ENCODE measurements at places on chromosomes 7 and 10.

GRCh38 chr7:3197567-3198213 lies 103.4 kb upstream of the SDK1 start:
- no peak for DNase-seq

DNA sequence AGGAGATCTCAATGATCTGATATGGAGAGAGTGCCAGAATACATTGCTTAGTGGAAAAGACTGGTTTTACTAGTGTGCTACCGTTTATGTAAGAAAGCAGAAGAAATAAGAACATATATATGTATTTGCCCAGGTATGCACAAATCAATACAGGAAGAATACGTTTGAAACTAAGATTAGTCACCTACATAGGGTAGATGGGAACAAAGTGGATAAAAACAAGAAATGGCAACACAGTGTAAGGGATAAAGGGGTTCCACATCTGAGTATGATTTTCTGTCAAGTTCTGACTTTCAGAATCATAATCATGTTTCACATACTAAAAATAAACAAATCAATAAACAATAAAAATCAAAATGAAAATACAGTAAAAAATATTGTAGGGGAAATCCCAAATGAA lies 148.6 kb upstream of the NAMPT start:
- no peak for DNase-seq

GRCh38 chr7:100477871-100478267 lies 1.1 kb downstream of the TSC22D4 start:
- no peak for DNase-seq

- no peak for DNase-seq
Observed at GRCh38 chr7:77627309-77627676, 69.0 kb upstream of the RSBN1L start.

DNA sequence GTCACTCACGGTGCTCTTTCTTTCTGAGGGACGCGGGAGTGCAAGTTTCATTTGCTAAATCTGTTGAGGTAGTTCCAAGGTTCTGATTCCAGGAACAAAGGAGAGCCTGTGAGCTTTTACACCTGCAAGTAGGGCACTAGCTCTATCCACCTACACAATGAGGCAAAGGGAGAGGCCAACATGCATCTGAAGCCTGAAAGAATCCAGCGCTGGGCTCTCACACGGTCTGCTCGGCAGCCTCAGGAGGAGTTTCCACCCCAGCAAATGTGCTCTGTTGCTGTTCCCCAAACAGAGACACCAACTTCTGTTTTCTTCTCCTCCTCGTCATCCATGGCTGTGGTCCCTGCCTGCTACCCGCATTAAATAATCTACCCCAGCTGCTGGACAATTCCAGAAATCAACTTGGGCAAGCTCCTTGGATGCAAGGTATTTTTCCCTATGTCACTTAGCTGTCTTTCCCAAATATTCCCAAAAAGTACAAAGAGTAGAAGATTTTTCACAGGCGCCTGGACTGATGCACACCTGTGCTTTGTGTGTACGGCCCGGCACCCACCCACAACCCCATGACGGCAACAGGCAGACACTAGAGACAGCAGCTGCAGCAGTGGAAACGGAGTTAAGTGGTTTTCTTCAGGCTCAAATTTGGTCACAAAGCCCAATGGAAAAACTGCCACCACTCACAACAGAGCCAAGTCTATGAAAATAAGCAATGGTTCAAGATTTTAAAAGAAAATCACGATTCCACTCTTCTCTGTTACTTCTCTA lies 176.8 kb downstream of the ZMYND11 start:
- DNase-seq, result no peak

- DNase-seq, result no peak
Observed at GRCh38 chr7:94738071-94738470, 82.1 kb upstream of the SGCE start.

- no peak for DNase-seq
Observed at GRCh38 chr10:126124668-126125349, 228.4 kb downstream of the FANK1 start.

DNA sequence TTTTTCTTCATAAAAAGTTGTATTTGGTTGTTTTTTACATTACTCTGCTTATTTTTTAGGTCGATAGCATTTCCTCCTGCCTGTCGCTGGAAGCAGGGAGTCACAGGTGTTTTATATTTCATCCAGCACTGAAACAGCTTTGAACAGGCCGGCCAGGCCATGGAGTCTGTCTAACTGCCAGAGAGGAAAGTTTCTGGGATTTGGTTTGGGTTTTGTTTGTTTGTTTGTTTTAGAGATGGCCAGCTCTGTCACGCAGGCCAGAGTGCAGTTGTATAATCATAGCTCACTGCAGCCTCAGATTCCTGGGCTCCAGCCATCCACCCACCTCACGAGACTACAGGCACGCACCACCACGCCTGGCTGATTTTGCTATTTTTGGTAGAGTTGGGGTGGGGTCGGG lies 23.4 kb downstream of the PROSER2 start:
- DNase-seq, result no peak

DNA sequence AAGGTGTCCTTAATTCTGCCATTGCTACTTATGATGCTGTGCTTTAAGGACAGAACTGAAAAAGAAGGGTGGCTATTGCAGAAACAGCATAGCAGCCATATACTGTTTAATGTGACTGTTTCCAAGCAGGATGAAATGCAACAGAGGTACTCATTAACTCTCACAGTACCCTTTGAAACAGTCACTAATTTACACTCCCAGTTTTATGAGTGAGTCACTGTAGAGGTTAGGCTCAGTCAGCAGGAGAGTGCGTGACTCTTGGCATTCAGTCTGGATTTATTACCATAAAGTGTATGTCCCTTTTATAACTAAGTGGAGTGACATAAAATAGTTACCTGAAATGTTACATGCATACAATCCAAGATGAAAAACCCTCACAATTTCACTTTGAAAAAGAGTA lies 27.7 kb downstream of the ALDH18A1 start:
- DNase-seq, result no peak

DNA sequence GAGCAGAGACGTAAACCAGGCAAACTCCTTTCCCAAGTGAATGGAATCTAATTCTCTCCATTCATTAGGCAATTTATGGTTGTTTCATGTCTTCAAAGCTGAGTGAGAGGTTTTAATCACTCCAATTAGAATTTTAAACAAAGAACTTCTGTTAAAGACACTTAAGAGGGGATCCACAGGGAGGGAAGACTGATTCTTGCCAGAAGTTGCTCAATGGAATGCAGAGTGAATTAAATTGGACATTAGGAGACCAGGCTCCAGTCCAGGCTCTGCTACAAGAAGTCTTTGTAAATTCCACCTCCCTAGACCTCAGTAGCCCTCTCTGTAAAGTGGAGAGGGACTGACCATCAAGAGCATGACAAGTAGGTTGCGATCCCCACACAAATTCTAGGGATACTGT lies 130.7 kb upstream of the TMEM72 start:
- DNase-seq, result no peak
